Renal cortex interstitium (tissue), 15 donors: ENCODE measurements at places on chromosomes 12 and 14.

GRCh38 chr14:69288011-69288771 lies 28.2 kb downstream of the GALNT16 start:
- peak; percentile 19 for DNase-seq

- no peak for DNase-seq
Observed at GRCh38 chr14:35362911-35363374, 41.6 kb downstream of the NFKBIA start.

DNA sequence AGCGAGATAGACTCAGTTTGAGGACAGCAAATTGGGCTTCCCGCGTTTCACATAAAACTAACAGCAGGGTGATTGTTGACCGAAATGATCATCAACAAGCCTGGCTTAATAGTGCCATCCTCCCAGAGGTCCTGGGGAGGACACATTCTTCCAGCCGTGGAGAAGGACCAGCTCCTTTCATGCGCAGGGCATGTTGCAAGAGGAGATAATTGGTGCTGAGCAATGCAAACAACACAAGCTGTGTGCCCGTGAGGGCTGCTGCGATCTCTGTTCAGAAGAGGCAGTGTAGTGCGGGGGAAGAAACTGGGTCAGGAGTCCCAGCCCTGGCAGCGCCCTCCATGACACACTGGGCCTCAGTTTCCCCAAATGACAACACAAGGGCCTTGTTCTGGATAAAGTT lies 54.3 kb downstream of the CCDC85C start:
- no peak for DNase-seq

- no peak for DNase-seq
Observed at GRCh38 chr12:51871918-51872688, 15.8 kb upstream of the ANKRD33 start.

GRCh38 chr12:42923156-42923555 lies 333.6 kb upstream of the PRICKLE1 start:
- DNase-seq: no peak

- no peak for DNase-seq
Observed at GRCh38 chr14:91115986-91116770, 2.3 kb downstream of the DGLUCY start.

DNA sequence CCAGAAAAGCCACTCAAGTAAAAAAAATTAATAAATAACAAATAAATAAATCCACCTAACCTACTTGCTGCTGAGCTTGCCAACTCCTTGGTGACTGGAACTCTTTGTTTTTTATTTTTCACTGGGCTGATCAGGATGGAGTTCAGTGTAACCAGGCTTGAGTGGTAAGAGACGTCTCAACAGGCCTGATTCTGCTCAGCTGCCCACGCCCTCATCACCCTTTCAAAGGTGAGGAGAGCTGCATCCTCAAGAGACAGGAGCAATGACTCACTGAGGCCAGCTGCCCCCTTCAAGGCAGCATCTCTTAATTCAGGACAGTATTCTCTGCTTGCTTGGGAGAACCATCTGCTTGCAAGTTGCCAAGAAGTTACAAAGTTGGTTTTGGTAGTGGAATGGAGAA lies 111.9 kb upstream of the CPM start:
- DNase-seq: no peak

- DNase-seq: no peak
Observed at GRCh38 chr12:75747572-75748021, 236.2 kb upstream of the KRR1 start.

GRCh38 chr14:51014086-51014485 lies 69.8 kb upstream of the PYGL start:
- no peak for DNase-seq

DNA sequence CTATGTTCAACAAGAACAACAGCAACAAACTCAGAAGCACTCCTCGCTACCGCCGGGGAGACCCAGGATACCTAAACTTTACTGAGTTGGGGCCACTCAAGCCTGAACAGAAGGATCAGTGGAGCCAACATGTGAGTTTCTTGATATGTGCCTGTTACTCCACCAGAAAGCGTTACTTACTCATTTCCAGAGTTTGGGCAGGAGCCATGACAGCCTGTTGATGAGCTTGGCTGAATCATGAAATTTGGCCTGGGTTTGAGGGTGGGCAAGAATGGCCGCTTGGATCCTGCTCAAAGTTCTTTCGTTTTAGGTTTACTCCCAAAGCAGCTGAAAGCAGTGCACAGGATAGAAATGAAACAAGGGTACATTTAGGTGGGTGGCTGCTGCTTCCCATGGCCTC lies 12.0 kb upstream of the GALNT6 start:
- DNase-seq: no peak

GRCh38 chr12:119659289-119659897 lies 8.5 kb upstream of the PRKAB1 start:
- no peak for DNase-seq

DNA sequence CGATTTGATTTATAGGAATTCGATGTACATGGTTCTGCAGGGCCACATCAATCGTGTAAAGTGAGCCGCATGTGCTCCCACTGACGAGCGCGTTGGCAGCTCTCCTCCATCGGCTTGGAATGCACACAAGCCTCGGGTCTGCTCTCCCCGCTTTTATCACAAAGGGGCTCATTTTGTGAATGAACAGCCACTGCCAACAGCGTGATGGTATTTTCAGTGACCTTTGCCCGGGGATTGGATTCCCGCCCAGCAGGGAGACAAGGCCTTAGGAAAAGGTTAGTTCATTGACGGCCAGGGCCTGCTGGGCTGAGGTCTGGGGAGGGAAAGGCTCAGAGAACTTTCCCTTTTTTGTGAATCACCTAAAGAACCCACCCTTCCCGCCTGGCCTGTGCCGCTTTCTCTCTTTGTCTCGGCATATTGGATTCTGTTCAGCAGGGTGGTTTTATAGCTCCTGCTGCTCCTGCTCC lies 232.1 kb downstream of the MSRB3 start:
- DNase-seq: no peak

DNA sequence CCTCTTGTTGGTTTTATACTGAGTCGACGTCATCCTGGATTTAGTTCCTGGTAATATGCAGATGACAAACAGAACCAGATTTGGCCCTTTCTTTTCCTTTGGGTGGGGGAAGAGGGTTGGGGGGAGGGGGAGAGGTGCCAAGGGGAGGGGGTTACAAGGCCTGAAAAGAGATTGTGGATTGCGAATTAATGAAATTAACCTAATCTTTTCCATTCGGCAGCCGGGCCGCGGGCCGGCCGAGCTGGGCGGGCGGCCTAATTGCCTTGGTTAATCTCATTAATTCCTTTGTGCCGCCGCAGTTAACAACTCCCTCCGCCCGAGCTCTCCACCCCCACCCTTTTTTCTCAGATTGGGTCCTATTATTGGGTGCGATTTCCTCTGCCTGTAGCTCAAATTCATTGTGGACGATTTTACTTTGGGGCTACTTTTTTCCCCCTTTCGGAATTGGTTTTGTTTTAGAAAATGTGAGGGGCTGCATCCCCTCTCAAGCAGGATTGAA lies 387 bp upstream of the GSC start:
- no peak for DNase-seq

GRCh38 chr14:22900081-22900799 lies 17.2 kb downstream of the REM2 start:
- DNase-seq: peak; percentile 29

DNA sequence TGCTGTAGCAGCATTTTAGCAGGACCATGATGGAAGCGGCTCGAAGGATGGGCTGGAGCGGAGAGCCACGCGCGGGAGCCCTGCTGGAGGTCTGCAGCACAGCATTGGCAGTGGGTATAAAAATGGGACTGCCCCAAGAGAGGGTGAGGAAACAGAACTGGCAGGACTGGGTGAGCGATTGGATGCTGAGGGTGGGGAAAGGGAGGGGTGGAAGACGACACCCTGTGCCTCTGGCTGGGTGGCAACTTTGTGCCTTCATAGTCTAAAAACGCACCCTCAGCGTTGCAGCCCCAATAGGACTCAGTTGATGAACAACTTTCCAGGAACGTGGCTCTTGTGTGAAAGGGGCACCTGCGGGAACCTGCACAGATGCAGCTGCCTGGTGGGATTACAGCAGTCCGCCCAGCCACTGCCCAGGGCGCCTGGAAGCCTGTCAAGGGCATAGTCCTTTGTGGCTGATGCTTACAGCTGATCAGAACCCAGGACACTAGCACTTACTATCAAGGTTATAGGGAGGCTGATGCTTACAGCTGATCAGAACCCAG lies 73.0 kb downstream of the NINJ2 start:
- no peak for DNase-seq

DNA sequence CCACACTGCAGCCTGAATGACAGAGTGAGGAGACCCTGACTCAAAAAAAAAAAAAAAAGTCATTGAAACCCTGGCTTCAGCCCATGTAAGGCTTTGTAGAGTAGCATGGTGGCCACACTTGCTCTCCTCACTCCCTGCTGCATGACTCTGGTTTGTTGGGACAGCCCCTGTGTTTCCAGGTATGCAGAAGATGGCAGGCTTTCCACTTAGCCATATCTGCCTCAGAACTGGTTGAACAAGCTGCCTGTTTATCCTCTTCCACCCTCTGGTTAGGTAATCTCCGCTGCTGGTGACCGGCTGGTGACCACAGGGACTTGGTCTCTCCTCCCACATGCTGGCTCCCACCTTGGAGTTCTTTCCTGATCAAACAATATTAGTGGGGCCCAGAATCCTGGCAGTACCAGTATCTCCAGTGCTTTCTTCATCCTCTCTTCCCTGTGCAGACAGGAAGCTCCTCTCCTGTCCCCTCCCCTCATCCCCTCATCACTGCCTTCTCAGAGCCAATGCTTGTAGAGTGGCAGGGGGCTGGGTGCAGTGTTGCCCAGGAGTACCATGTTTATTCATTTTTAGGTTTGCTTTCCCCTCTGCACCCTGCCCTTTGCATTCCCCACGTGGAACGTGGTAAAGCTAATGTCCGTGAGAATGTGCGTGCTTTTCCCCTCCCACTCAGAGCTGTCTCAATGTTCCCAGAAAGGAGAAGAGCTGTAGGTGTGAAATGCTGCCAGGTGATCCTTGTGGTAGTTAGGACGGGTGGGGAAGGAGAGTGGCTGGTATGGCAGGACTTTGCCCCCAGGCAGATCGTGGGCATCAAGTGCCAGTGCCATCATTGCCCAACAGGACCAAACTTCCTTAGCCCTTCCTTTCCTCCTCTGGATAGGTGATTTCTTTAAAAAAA lies 11.3 kb downstream of the ABHD12B start:
- DNase-seq: no peak

GRCh38 chr14:22540811-22541360 lies 48.1 kb downstream of the DAD1 start:
- no peak for DNase-seq

- no peak for DNase-seq
Observed at GRCh38 chr12:109650808-109651207, 62.8 kb upstream of the FAM222A start.

GRCh38 chr12:18496156-18496555 lies 234.8 kb downstream of the PIK3C2G start:
- no peak for DNase-seq

- DNase-seq: no peak
Observed at GRCh38 chr14:92729634-92730358, 18.6 kb downstream of the LGMN start.

DNA sequence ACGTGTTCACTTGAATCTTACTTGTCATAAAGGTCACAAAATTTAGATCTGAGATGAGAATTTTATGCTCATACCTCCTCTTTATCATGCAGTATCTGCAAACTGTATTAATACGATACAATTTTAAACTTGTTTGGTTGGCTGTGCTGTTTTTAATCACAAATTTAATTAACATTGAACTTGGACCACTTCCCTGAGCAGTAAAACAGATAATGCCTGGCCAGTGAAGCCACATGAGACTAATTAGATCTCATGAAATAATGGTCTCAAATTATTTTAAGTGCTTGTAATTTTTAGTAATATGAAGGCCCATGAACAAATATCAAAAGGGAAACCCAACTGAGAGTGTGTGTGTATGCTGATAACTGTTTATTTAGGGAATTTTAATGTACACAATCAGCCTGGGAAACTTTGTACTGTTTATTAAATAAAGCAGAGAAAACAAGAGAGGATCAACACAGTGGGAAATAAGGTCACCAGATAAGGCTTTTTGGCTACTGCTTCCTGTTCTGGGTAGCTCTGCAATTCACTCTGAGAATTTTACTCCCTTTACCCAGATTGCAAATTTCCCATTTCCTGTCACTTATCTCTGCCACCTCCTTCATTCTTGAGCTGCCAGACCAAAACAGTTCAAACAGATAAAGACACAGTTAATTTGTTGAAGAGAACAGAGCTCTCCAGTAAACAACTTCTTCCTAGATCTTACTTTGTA lies 61.6 kb upstream of the GNPNAT1 start:
- DNase-seq: no peak

DNA sequence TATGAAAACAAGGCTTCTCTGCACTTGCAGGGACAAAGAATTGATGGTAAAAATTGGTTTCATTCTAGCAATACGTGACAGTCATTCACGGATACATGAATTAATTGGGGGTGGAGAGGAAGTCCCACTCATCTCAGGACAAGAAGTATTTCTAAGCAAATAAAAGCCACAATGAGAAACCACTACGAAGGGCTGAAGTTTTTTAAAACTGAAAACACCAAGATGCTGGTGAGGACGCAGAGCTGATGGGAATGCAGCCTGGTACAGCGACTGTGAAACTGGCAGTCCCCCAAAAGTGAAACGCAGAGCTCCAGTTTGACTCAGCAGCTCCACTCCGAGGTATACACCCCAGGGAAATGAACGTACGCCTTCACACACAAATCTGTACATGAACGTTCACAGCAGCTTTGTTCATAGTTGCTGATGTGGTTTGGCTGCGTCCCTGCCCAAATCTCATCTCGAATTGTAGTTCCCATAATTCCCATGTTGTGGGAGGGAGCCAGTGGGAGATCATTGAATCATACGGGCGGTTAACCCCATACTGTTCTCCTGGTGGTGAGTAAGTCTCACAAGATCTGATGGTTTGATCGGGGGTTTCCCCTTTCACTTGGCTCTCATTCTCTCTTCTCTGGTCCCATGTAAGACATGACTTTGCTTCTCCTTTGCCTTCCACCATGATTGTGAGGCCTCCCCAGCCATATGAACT lies 89.0 kb downstream of the SCARB1 start:
- DNase-seq: no peak

DNA sequence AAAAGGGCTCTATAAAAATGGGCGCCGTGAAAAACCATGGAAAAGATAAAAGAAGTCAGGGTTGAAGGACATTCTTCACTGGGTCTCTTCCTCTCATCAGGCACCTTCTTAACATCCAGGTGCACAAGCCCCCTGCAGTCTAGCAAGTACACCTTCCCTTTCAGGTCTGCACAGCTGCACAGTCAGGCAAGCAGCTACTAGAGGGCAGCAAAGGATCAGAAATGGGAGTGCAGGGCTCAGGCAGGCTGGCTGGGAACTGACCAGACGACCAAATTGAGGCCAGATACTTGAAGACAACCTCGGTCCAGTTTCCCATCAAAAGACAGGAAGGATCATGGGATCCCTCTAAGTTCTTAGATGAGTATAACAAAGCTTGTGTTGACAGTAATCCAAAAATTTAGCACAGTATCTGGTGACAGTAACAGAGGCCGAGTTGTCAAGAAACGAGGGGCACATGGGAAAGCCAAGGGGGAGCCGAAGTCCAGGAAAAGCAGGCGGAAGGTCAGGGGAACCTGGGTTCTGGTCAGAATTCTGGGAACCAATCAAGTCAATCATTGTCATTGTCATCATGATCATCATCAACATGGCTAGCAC lies 10.1 kb upstream of the GRIP1 start:
- peak; percentile 50 for DNase-seq

GRCh38 chr14:60760644-60761364 lies 26.2 kb downstream of the MNAT1 start:
- no peak for DNase-seq
